Suppressor macrophage (primary cell): ENCODE measurements at places on chromosomes 1 and 21.

DNA sequence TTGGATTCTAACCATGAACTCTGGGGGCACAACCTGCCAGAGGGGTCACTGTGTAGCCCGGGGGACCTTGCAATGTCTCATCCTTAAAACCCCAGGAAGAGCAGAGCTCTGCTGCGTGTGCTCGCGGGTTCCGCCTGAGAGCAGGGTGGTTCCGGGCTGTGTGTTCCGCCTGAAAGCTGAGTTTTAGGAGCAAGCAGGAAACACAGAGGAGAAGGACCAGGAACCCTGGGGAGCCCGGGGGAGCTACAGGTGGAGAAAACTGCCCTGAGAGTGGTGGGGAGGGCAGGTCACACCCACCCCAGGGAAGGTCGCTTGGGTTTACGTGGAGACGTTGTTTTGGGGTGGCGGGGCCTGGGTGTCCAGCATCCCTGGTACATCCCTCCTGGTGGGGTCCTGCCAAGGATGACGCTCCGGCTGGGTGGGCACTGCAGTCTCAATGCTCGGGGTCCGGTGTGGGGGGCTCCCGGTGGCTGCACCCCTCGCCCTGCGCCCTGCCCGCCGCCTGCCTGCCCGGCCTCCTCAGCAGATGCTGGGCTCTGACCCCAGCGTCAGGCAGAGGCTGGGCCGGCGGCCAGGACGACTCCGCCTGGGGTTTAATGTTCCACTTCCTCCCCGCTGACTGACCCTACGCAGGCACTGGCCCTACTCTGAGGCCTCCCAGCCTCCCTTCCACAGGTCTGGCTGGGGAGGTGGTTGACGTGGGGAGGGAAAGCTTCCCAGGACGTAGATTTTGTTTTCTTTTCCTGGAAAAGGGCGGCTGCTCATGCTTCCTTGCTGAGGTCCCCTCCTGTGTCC is 17.3 kb upstream of the C1orf159 start:
- DNase-seq, result no peak

DNA sequence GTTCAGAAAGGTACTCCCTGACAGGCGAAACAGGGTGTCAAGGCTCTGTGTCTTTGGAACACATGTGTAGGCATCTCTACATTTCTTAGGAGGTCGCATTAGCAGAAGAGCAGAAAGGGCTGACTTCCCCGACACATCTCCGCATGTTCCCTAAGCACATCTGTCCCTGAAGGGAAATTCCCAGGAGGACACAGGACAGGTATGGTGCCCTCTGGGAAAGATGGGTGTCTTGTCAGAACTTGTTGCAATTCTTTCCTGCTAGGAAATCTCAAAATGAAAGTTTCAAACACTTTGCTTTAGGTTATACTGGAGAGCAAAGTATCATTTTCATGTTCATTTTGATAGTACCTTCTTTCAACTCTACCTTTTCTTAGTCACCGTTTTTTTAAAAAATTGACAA is 2.0 kb downstream of the DSCAM start:
- no peak for DNase-seq

GRCh38 chr1:85884372-85885035 is 176.3 kb upstream of the ZNHIT6 start:
- DNase-seq, result no peak

DNA sequence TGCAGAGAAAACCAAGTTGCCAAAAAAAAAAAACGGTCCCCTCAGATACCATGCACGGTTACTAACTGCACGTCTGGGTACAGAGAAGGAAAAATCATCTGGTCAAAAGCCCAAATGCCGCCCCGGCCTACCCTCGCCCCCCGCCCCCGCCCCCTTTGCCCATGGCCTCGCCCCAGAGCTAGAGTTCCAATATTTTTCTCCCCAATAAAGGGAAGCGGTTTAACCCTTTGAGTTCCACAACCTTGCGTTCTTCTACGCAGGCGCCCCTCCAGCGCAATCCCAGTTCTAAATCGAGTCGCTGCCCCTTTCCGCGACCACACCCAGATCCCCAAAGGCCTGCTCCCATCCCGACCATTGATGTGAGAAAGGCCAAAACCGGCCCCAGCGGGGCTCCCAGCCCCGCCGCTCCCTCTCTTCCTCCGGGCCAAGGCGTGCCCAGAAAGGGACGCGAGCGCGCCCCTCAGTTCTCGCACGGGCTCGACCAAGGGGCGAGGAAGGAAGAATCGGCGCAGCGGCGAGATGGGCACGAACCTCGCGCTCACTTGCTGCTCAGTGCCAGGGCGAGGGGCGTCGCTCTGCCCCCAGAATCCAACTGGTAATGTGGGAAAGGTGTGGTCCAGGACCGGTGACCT is 797 bp downstream of the WDR47 start:
- peak; percentile 46 for DNase-seq

DNA sequence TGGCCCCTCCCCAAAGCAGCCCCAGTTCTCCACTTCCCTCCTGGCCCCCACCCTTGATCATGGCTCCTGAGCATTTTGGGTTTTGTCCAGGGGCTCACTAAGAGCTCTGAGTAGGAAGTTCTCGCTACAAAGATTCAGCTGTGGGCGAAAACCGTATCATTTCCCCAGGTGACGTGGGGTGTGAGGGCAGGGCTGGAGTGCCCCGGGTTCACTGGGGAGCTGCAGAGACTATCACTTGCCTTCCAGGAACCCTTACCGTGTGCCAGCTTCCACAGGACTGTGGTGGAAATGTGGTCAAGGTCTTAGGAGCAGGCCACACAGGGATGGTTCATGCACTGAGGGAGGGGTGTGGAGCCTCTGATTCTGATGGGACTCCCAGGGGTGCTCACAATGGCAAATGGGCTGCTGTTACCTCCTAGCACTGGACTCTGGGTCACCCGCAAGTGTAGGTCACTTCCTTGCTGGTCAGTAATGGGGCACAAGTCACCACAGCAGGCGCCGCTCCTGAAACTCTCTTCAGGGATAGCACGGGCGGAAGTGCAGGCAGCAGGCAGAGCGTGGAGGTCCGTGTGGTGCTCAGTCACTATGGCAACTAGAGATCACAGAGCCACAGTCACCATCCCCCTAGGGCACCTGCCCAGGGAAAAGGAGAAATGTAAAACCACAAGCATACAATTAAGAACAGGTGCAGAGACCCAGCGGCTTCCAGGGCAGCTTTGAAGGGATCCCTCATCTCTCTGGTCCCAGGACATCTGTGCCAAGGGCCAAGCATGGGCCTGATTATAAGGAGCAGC is 35.4 kb downstream of the RSPH1 start:
- peak; percentile 17 for DNase-seq

GRCh38 chr1:9654051-9654833 is 2.7 kb downstream of the PIK3CD start:
- DNase-seq, result peak; percentile 77

GRCh38 chr1:31880957-31881687 is 57.0 kb downstream of the PTP4A2 start:
- no peak for DNase-seq

- DNase-seq, result no peak
Observed at GRCh38 chr21:28632755-28633408, 359.8 kb downstream of the LTN1 start.

GRCh38 chr1:206508956-206509355 is 1.6 kb downstream of the RASSF5 start:
- no peak for DNase-seq

DNA sequence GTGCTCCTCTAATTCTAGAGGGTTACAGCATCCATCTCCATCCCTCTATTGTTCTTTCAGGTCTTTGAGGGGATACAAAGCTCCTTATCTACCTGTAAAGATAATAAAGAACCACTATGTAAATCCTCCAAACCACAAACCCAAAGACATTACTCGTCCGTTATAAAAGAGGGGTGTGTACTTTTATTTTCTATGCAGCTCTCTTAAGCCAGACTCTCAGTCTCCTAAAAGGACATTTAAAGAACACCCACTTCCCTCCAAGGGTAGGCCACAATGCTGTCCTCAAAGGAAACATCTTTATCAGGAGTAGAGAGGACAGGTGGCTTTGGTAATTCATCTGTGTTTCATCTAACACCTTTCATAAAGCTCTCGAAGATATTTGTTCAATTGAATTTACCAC is 67.9 kb upstream of the DYNLT5 start:
- no peak for DNase-seq

DNA sequence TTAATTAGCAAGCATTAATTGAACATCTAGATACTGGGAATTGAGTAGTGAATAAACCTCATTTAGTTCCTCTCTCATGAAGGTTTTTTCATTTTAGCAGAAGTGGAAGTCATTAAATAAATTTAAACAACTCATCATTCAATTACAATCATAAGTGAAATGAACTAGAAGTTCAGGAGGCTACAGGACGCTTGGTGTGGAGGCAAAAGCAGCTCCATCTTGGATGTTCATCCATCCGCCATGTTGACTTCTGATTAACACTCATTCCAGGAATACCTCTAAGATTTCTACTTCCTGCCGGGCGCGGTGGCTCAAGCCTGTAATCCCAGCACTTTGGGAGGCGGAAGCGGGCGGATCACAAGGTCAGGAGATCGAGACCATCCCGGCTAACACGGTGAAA is 11.5 kb upstream of the NTPCR start:
- DNase-seq, result no peak

GRCh38 chr1:198656500-198656932 is 17.7 kb downstream of the PTPRC start:
- DNase-seq, result peak; percentile 88

- no peak for DNase-seq
Observed at GRCh38 chr1:35558374-35559316, 1.0 kb downstream of the NCDN start.

- no peak for DNase-seq
Observed at GRCh38 chr1:160925652-160926244, 28.9 kb downstream of the ITLN2 start.

DNA sequence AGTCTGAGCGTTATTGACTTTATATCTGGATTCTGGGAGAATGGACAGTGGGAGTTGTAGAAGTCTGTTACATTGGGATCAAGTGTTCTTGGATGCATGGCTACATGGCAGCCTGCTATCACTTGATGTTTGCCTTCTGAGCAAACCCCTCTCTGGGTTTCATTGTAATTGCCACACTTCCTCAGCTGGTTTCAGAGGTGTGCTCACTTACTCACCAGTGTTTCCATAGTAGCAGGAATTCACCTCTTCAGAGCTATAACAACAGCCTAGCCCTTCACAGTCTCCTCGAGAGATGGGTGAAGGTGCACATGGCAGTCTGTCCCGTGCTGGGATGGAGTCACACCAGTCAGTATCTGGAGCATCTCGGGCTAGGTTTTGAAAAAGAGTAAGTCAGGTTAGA is 2.6 kb downstream of the ZP4 start:
- no peak for DNase-seq

- no peak for DNase-seq
Observed at GRCh38 chr1:150832597-150832996, 24.5 kb upstream of the CTSK start.

DNA sequence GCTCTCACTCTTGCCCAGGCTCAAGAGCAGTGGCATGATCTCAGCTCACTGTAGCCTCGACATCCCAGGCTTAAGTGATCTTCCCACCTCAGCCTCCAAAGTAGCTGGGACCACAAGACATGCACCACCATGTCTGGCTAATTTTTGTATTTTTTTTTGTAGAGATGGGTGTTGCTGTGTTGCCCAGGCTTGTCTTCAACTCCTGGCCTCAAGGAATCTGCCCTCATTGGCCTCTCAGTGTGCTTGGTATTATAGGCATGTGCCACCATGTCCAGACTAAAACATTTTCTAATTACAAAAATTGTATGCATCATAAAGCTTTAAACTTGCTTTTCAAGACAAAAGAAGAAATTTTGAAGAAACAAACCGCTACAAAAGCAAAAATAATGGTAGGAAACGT is 20.1 kb downstream of the CBR1 start:
- DNase-seq, result no peak

GRCh38 chr1:202374099-202374498 is 25.6 kb downstream of the PPP1R12B start:
- DNase-seq, result no peak

DNA sequence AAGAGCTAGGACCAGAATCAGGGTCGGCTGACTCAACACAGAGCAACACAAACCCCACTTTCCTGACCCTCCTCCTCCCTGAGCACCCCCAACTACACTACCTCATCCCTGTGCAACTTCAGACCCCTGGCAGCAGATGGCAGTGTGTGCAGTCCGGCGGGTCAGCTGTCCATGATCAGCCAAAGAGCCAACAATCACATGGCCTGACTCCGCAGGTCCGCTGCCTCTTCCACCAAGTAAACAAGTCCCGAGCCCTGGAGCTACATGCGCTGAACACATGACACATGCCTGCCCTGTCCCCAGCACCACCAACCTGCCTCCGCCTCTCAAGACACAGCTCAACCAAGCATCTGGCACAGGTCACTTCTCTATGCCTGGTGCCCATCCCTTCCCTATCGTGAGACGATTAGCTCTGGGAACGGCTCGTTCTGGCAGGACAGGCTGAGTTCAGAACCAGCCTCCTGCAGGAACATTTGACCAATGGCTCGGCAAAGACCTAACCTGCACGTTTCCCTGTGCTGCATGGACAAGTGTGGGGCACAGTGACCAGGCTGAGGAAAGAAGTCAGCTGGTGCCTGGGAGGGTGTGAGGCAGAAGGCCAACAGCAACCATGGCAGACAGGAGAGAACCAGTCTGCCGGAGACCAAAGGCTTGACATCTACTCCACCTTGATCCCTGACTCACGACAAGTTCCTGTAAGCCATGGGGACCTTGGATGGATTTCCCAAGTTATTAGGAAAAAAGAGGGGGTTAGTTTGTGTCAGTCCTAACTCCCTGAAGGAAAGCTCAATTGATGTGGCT is 60.3 kb downstream of the CD46 start:
- peak; percentile 33 for DNase-seq

DNA sequence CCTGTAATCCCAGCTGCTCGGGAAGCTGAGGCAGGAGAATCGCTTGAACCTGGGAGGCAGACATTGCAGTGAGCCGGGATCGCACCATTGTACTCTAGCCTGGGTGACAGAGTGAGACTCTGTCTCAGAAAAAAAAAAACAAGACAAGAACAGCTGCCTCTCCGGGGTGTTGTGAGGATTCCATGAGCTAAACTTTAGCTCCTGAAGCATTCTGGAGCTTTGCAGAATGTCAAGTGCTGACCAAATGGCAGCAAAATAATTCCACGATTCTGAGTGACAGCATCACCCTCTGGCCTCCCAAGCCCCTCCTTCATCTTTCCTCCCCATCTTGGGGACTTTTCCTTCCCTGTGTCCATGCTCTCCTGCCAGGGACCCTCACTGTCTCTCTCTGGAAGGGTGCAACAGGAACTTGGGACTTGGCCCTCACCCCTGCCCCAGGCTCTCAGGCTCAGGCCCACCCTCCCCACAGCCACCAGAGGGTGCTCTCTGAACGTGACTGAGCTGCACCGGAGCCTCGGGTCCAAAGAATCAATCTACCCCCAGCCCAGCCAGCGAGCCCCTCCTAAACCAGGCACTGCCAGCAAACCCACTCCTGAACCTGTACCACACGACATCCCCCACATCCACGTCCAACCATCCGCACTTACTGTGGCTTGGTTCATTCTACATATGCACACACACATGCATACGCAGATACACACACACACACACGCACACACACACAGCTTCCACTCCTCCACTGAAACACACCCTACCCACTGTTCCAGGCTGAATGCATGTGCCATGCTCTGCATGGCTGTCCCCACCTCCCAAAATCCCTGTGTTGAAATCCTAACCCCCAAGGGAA is 45.7 kb downstream of the ACOT7 start:
- peak; percentile 60 for DNase-seq

- DNase-seq, result no peak
Observed at GRCh38 chr1:214377485-214377884, 96.5 kb downstream of the SMYD2 start.
